ENCODE measurements at places on chromosomes 1 and 21. TPM values are rescaled to one million over a fixed set of nuclear protein-coding genes. Genes with fewer than 3 reads are reported as not detected.

TEDDM1 gene
- not detected for total RNA-seq

TEX50 gene
- not detected for total RNA-seq

CHAF1B gene
- 10.5 TPM for total RNA-seq

ST6GALNAC5 gene
- total RNA-seq, result not detected

NLRP3 gene
- not detected for total RNA-seq

ZSWIM5 gene
- total RNA-seq, result 0.53 TPM

GJA9 gene
- not detected for total RNA-seq

UBE2U gene
- total RNA-seq, result not detected

B3GALT2 gene
- total RNA-seq, result not detected

FOXD3 gene
- total RNA-seq, result 0.75 TPM

ADAM30 gene
- total RNA-seq, result not detected

MCOLN2 gene
- 1.7 TPM for total RNA-seq
